ENCODE measurements at places on chromosomes 11 and 22.
A peak's percentile ranks its signal among the peaks of the same experiment; 100 is the strongest.

GRCh38 chr11:75280770-75281468 is 40.3 kb downstream of the TPBGL start:
- DNase-seq, result no peak

- DNase-seq, result no peak
These were observed 192.6 kb upstream of the E2F8 start for GRCh38 chr11:19433367-19433766.

DNA sequence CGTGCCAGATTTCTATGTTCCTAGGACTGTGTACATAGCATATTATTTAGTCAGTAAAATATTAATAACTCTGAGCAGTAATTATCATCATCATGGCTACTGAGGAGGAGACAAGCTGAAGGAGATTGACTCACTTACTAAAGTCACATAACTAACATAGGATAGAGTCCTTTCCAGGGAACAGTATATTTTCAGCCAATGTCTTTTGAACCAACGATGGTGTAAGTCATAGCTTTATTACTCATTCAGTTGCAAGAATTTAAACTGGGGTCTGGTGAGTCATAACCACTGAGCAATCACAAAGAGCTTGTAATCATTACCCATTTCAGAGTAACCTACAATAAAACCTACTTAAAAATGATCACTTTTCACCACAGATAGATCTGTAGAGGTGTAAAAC is 1564.8 kb upstream of the TENM4 start:
- DNase-seq, result no peak

DNA sequence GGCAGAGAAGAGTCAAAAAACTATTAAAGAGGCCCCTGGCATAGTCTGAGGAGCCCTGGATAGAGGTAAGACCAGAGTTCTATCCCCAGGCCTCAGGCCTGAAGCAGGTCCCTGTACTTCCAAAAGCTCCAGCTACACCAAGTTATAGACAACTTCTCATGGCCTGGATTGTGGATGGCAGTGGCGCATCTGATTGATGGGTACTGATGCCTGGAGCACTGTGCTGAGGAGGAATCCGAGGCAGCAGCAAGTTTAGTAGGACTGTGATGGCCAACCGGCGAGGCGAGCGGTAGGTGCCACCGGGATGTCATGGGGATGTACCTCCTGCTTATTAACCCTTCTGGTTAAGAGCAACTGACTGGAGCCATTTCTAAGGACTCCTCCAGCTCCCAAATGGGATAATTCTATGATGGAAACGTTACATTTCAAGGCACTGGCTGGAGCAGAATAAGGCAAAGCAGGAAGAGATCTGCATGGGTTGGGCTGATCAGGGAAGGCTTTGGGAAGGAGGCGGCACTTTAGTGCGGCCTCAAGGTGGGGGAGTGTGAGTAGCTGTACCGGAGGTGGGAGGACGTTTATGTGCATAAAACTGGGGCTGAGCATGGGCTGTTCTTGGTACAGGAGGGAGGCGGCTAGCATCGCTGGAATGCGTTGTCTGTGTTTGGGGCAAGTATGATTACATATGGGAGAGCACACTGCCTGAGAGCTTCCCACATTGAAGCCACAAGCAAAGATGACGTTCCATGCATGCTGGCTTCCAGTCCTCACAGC is 24.2 kb upstream of the JAM3 start:
- DNase-seq, result no peak

DNA sequence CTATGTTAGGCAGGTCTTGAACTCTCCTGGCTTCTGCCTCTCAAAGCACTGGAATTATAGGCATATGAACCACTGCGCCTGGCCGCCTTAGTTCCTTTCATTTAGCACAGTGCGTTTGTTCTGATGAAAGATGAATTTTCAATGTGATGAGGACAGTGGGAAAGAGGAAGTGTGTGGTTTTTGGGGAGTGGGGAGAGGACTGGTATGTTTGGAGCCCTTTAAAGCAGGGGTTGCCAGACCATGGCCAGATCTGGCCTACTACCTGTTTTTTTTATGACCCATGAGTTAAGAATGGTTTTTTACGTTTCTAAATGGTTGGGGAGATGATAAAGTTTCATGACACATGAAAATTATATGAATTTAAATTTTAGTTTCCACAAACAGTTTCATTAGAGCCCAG is 12.5 kb downstream of the ATXN10 start:
- no peak for DNase-seq

GRCh38 chr11:95790933-95791708 is 823 bp downstream of the CEP57 start:
- DNase-seq, result peak; percentile 82

GRCh38 chr11:123434911-123435310 is 4.8 kb downstream of the GRAMD1B start:
- no peak for DNase-seq

- DNase-seq, result no peak
These were observed 720 bp upstream of the FAR1 start for GRCh38 chr11:13667795-13668101.

DNA sequence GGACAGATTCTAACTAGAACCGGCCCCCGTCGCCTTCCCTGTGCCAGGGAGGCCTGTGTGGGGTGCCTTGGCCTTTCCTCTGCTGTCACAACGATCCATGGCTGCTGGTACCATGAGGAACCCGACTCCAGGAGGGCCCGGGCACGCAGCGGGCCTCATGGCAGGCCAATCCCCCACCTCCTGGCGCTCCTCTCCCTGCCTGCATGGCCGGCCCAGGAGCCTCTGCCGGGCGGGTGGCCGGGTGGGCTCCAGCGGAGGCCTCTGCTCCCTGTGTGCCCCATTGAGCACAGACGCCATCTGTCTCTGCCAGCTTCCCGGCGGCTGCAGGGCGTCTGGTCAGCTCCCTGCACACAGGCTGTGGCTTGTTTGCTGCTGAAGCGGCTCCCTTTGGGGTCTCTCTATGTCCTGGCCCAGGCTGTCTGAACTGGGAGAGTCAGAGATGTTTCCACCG is 86.5 kb downstream of the MYEOV start:
- DNase-seq, result no peak

- no peak for DNase-seq
These were observed 7.0 kb downstream of the GAL start for GRCh38 chr11:68691402-68691784.

GRCh38 chr11:121494355-121495099 is 41.8 kb upstream of the SORL1-AS1 start:
- no peak for DNase-seq

GRCh38 chr11:114250993-114251814 is 45.0 kb upstream of the NNMT start:
- DNase-seq, result no peak

DNA sequence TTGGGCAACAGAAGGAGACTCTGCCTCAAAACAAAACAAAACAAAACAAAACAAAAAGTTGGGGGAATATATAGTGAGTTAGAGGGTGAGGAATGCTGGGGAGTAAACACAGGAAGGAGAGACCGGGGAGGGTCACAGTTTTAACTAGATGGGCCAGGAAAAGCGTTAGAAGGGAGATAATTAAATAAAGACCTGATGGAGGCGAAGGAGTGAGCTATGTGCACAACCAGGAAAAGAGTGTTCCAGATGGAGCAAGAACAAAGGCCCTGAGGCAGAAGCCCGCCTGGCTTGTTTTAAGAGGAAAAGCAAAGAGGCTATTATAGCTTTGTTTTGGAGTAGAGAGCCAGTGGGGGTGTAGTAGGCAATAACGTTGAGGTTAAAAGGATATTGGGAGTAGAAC is 4.8 kb upstream of the PLA2G6 start:
- DNase-seq, result no peak

DNA sequence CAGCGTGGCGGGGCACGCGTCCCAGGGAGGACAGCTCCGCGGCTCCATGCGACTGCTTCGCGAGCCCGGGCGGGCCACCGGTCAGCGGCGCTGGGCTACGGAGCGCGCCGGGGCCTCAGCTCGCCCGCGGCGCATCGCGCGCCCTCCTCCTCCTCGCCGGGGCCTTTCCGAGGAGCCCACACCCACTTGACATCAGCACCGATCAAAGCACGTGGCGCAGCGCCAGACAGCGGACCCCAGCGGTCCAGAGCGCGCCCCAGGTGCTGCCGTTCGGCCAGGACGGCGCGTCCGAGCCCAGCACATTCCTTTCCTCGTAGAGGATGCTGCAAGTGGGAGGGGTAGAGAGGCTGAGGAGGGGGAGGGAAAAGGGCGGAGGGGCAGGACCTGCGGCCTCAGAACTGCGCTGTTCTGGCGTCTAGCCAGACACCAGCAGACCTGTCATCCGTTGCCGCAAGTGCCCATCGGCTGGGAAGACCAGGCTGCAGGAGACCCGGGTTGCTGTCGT is 88.6 kb downstream of the PLEKHA7 start:
- peak; percentile 64 for DNase-seq
